ENCODE measurements at places on chromosomes 11 and 22.

GRCh38 chr22:20750461-20751184 is 23.3 kb upstream of the SERPIND1 start:
- peak; percentile 83 for DNase-seq

DNA sequence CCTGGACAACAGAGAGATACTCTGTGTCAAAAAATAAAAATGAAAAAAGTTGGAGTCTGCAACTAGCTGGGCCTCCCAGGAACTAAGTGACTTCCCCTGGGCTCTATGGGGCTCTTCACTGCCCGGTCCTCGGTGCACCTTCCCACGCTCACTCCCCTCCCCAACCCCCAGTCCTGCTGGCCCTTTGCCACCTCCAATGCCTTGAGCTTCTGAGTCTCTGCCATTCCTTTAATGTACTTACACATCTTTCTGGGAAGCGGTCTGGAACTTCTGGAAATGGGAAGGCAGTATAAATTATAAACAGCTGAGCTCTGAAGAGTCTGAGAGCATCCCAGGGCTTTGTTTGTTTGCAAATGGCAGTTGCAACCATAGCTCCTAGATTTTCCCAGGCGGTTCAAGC is 5.9 kb upstream of the BATF2 start:
- no peak for DNase-seq

DNA sequence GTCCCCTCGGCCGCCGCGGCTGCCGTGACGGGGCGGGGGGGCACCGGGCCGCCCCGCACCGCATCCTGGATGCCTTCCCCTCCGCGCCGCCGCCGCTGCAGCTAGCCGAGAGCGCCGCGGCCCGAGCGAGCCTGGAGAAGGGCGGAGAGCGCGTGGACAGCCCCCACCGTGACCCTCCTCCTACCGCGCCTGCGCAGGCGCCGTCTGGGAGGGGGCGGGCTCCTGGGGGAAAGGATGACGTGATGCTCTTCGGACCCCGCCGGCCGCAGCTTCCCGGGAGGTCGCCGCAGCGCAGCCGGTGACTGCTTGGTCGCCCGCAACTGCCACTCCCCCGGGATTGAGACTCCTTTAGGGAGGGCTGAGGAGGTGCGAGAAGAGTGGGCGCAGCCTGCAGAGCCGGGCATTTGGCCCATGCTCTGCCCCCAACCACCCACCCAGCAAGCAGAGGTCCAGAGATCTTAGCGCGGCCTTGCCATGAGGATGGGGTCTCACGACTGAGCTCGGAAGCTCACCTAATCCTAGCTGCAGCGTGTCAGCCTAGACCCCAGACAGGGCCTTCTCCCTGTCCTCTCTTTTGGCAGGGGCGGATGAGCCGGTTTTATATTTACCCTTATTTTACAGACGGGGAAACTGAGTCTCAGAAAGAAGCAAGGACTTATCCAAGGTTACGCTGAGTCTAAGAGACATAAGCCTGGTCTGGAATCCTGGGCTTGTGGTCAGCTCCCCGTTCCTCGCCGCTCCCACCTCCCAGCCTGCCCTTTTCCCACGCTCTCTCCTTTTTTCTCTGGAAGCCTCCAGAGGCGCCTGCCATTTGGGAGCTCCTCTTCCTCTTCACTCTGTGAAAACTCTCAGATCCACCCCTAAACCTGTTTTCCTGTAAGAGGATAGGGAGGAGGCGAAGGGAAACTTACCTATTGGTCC is at the start of gene DENND5A:
DENND5A (minus strand) TSS at position 140 of the 921 bp plus-strand sequence. CDS start 281 bp downstream, outside the sequence.
- peak; percentile 91 for DNase-seq

DNA sequence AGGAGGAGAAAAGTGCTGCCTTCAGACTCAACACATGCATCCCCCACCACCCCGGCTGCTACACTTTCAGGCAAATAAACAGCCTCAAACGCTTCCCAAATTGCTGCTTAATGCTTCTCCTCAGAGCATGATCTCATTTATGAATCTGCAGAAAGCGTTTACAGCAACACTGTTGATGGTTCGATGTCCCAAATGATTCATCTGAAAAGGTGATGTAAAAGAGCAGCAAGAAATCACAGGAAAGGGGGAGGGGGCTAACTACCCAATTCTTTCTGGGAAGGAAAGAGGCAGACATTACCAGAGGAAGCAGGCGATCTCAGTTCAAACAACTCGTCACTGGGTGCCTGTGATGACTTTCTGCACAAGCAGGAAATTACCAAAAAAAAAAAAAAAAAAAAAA is 119.6 kb downstream of the TENM4 start:
- DNase-seq = no peak
